Stimulated activated CD4-positive, alpha-beta T cell treated with anti-CD3 and anti-CD28 coated beads, Interleukin-15, amount 100 ng/mL, for 1 hour (primary cell): ENCODE measurements at places on chromosomes 3 and 15.

DNA sequence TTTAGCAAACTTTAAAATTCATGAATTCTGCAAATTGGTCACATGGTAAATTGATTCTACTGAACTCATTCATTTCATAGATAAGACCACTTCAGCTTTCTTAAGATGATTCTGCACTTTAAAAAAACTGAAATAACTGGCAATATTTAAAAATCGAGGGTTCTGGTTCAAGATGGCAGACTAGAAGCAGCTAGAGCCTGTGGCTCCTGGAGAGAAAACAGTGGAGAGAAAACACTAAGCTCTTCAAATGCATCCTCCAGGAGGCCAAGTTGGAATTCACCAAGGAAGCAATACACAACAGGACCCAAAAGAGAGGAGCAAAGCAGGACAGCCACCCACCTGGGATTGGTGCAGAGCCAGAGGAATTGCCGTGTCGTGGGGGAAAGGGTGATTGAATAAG is 132.1 kb downstream of the SPATA16 start:
- DNase-seq, result no peak

DNA sequence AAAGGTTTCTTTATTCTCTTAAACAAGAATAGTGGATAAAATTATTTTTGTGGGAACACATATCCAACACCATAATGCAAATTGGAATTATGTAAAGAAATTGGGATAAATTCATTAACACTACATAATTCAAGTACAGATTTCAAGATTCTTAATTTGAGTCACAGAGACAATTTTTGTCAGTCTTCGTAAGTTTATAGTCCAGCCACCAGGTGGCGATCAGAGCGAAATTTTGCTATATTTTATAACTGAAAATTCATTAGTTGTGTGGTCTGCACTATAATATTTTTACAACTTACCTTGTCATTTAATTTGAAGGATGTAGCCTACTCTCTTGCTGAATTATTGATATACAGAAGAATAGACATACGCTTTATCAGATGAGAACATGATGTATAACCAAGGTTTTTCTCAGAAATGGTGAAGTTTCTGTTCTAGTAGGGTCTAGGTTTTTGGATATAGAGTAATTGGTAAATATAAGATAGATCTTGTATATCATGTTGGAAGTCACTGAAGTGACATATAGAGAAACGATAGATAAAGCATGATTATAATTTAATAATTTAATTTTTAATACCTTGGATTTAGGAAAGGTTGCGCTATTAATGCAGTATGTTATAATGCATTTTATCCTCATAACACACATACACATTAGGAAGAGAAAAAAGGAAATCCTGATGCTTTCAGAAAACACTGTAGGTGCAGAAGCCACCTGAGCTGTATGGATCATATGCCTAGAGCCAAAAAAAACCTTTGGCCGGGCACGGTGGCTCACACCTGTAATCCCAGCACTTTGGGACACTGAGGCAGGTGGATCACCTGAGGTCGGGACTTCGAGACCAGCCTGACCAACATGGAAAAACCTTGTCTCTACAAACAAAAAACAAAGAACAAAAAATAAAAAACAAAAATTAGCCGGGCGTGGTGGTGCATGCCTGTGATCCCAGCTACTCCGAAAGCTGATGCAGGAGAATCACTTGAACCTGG is 31.7 kb downstream of the PLSCR4 start:
- no peak for DNase-seq

GRCh38 chr3:160554980-160555379 is 10.4 kb downstream of the KPNA4 start:
- DNase-seq, result no peak

DNA sequence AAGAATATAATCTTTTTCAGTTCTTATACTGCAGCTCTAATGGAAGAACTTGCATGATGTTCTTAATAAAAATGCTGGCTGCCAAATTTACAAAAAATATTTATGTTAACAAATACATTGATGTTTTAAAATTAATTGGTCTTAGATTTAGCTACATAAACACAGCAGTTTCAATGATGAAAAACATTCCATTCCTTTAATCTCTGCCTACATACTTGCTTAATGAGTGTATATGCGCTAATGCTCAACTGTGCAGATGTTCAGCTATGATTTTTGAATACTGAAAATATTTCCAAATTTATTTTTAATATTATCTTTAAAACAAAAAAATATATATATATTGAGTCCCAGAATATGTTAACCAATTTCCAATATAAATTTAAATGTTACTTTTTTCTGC is 867.4 kb downstream of the ROBO1 start:
- DNase-seq, result no peak

DNA sequence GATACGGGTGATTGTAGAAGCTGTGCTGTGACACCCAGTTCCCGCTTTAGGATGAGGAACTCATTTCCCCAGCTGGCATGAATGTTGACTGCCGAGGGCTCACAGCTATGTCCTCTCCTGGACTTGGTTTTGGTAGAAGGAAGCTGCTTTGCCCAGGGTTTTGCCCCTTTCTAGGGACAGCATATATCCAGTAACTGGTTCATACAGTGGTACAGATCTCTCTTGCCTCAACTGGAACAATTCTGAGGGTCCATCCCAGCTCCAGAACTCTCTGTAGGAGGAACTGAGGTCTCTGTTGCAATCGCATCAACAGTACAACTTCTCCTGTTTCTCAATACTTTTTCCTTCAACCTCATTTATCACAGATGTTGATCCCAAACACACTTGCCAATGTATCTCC is 54.5 kb upstream of the FNDC3B start:
- DNase-seq, result no peak

- no peak for DNase-seq
Observed at GRCh38 chr3:9205345-9206143, 43.9 kb downstream of the SRGAP3 start.

DNA sequence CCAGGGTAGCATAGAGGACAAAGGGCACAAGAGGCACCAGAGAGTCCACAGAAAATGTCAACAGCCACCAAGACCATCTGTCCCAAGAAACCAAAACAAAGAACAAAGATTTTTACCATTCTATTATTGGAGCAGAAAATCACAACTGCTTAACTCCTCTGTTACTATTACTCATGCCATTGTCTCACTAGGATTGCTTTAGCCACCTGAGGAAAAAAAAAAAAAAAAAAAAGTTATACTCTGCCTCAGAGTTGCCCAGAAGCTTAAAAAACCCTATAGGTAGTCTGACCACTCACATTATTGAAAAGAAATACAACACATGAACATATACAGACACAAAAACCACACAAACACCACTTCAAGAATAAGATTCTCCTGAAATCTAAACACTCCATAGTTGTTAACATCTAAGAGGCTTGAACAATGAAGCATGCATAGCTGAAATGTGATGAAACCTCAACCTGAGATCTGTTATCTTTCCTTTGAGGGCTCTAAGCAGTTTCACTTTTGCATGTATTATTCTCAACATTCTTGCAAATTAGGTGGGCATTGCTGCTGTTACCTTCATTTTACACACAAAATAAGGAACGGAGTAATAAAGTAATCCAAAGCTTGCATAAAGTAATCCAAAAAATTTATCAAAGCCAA is 85.4 kb downstream of the IGSF11 start:
- no peak for DNase-seq
